ENCODE measurements at places on chromosomes 12 and 14.

GRCh38 chr14:89242652-89243279 lies 174.3 kb downstream of the FOXN3 start:
- no peak for DNase-seq

GRCh38 chr12:112936264-112936663 lies 2.0 kb upstream of the OAS3 start:
- no peak for DNase-seq

DNA sequence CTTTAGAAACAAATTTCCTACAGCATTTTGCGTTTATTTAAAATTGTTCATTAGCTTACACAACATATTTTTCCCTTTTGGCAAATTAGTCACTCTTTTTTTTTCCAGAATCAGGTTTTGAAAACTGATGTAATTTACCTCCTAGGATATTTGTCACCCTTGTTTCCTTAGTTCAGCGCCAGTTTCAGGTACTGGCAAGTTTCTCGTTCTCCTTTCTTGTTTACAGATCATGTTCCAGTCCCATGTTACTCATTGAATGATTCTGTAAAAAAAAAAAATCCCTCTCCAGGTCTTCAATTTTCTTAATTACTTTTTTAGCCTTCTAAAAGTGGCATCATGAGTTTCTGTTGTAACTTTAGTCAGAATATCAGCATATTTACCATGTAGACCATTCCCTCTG lies 2.7 kb downstream of the PPP4R4 start:
- DNase-seq, result no peak

DNA sequence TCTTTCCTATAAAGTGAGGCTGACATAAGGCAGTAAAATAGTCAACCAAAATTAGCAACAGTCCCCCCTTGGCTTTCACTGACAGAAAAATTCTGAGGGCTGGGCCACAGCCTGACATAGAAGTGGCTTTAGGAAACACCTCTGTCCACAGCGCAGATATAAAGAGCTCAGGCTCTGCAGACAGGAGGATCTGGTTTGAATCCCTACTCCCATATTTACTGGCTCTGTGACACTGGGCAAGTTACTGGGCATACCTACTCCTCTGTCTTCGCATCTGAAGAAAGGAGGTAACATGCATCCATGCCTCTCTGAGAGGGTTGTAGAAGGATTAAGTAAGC lies 95.3 kb downstream of the STXBP6 start:
- DNase-seq, result no peak

DNA sequence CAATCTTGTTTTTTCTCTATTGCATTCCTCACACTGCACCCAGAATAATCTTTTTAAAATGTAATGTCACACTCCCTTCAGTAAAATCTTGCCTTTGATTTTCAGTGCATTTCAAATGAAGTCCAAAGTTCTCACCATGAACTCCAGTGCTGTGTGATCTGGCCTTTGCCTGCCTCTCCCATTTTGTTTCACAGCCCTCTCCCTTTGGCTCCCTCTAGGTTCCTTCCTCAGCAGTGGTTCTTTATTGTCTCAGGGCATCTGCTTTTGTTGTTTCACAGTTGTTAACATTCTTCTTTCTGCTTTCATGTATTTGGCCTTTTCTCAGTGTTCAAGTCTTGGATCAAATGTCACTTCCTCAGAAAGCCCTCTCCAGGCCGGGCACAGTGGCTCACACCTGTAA lies 84.5 kb upstream of the AMN1 start:
- no peak for DNase-seq

GRCh38 chr12:92506891-92507290 lies 195.9 kb upstream of the PLEKHG7 start:
- no peak for DNase-seq

DNA sequence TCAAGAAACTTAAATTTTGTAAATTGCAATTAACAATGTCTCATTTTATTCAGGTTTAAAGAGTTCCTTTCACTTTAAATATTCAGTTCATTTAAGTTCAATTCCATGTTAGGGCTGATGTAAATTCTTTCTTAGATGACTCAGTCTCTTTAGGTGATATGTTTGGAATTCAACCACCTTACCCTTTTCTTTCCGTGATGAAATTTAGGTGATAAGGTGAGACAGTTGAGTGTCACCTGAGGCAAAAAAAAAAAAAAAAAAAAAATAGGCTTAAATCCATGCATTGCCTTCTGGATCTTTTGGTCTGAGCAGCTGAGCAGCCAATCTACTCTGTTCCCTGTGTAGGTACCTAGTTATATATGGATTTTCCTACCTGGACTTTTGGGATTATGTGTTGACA lies 299.5 kb downstream of the DAD1 start:
- DNase-seq, result no peak

DNA sequence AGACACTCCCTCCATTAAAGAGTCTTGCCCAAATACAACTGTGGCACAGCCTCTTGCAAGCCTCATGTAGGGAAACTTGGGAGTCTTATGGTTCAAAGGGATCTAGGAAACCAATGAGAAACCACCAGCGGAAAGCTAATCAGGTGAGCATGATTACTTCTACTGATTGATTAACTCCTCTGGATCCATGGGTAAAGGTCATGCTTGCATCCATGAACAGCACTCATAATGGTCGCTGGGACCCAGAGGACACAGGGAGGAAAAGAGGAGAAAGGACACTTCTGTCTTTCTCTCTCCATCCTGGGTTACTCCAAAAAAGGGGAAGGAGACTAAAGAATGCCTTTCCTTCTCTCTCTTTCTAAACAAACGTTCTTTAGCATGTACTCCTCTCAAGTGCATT lies 1397.2 kb downstream of the LRFN5 start:
- no peak for DNase-seq

GRCh38 chr14:94621358-94622134 lies 9.4 kb downstream of the SERPINA3 start:
- no peak for DNase-seq

DNA sequence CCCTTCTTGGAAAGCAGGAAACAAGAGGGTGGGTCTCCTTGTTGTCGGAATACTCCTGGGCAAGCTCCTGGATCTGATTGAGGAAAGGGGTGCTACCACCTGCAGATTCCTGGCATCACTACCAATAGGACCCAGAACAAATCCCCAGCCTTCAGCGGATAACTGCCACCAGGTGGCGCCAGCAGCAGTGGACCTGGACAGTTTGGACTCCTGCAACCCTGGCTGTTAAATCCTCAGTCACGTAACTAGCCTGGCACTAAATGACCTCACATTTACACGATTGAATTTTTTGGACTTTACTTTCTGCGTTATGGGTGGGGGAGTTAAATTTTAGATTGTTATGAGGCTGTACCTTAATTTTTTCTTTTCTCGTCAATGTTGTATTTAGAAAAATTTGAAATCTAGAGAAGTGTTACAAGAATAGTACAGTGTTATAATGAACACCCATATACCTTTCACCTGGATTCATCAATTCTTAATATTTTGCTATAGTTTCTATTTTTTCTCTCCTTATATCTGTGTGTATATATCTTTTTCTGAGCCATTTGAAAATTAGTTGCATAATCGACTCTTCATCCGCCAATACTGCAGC lies 95.6 kb downstream of the GAS2L3 start:
- DNase-seq, result no peak

DNA sequence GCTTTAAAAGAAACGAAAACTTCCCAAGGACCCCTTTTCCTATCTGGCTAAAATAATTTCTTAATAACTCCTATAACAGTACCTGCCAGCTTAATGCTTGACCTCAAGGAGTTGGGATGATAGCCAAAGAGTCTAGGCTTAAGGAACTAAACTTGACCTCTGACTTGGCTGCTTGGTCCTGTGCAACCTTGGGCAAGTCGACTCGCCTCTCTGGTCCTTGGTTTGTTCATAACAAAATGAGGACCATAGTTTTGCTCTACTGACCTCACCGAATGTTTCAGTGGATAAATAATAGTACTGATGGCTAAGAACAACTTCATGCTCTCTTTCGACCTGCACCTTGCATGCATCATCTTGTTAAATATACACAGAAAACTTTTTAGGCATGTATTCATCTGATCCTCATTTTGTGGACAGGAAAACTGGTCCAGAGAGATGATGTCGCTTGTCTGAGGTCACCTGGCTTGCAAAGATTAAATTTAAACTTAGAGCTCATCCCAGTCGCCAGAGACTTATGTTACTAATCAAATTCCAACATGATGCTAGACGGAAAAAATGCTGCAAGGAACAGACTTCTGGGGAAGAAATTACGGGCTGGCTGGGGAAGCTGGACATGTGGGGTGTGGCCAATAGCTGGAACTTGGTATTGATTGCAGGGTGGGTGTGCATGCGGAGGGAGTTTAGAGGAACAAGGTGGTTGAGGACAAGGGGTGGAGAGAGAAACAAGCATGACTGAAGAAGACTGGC lies 38.0 kb upstream of the WSCD2 start:
- DNase-seq, result no peak

DNA sequence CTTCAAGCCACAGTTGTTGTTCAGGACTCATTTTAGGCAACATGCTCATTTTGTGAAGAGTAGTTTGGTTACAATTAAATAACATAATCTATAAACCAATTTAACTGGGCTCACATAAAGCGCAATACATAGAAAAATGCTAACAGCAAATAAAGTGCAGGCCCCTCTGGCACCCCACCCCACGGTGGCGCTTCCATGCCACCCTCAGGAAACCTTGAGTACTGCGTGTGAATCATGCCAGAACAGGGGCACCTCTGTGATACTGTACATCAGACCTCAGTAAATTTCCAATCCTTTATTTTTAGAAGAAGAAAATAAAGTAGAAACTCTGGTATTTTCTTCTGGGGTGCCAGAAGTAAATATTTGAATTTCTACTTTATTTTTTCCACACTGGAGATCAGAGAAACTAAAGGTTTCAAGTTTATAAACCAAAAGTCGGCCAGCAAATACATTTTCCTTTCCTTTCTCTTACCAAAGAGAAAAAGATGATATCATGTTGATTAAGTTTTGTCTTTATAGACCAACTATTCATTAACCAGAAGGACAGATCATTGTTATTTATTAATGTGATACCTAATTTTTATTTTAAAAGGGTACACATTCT lies 316.8 kb downstream of the PAWR start:
- no peak for DNase-seq

DNA sequence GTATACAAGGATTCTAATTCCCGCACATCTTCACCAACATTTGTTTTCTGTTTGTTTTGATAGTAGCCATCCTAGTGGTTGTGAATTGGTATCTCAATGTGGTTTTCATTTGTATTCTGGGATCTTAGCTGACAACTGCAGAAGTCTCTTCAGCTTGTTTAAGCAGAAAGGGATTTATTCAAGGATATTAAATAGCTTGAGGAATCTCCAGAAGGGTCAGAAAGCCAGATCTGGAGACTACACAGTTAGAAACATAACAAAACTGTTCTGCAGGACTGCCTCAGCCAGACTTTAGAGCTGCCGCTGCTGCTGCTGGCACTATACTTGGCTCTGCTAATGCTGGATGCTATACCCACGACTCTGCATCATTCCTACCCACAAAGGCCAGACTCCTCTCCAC lies 13.4 kb upstream of the CDKL1 start:
- no peak for DNase-seq

- no peak for DNase-seq
These were observed 96.0 kb downstream of the TGFB3 start for GRCh38 chr14:75885829-75886228.

GRCh38 chr12:110744151-110744571 lies 1.5 kb upstream of the PPP1CC start:
- no peak for DNase-seq

GRCh38 chr14:88554457-88555286 lies at the start of gene PTPN21:
Gene PTPN21 (minus strand): TSS chr14:88555007. CDS start chr14:88550417, 4,590 bp downstream.
- DNase-seq, result no peak

Measured in stimulated activated CD8-positive, alpha-beta memory T cell treated with anti-CD3 and anti-CD28 coated beads, Interleukin-7, amount 100 ng/mL, for 4 hours (primary cell).